CD4-positive, alpha-beta T cell (primary cell): ENCODE measurements at places on chromosomes 1 and 21. TPM values are rescaled to one million over a fixed set of nuclear protein-coding genes. Genes with fewer than 3 reads are reported as not detected.
A peak's percentile ranks its signal among the peaks of the same experiment; 100 is the strongest.

Gene PALMD
- not detected for total RNA-seq

- H3K36me3 ChIP-seq = peaks cover 39% of the 10 kb centered on the region
- peak; percentile 86 for DNase-seq
- H3K27ac ChIP-seq = peak overlapping the region; percentile 33
- H3K27me3 ChIP-seq = no peaks in the 10 kb centered on the region
Observed at GRCh38 chr1:40404670-40405462, 31.3 kb downstream of the SMAP2 start.

Gene SPRR3
- not detected for total RNA-seq

DNA sequence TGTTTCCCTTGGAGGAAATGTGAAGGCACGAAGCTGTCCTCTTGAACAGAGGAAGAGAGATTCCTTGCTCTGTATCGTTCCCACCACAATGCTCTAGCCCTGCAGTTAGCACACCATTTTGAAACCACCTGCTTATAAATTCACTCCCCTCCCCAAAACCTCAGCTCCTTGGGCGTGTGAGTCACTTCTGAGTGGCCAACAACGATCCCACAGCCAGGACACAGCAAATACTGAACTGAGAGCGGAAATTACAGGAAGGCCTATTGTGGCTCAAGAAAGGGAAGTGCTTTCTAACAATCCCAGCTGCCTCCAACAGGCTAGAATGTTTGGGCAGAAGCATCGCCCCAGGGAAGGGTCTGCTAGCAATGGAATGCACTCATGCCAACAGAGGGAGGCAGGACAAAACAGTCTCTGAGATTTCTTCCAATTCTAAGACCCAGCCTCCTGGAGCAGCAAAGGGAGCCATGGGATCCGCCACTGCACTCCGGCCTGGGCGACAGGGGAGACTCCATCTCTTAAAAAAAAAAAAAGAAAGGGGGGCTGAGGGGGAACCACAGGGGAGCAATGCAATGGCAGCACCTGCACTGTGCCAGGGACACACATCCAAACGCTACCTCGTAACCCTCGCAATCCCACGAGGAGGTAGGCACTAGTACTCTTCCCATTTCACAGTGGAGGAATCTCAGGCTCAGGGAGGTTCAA, 1.9 kb downstream of the TMEM53 start:
- no peak overlapping the region for H3K27ac ChIP-seq
- DNase-seq = no peak
- no peak overlapping the region for H3K4me3 ChIP-seq
- H3K4me1 ChIP-seq = peaks cover 31% of the 10 kb centered on the region
- H3K36me3 ChIP-seq = no peaks in the 10 kb centered on the region

DNA sequence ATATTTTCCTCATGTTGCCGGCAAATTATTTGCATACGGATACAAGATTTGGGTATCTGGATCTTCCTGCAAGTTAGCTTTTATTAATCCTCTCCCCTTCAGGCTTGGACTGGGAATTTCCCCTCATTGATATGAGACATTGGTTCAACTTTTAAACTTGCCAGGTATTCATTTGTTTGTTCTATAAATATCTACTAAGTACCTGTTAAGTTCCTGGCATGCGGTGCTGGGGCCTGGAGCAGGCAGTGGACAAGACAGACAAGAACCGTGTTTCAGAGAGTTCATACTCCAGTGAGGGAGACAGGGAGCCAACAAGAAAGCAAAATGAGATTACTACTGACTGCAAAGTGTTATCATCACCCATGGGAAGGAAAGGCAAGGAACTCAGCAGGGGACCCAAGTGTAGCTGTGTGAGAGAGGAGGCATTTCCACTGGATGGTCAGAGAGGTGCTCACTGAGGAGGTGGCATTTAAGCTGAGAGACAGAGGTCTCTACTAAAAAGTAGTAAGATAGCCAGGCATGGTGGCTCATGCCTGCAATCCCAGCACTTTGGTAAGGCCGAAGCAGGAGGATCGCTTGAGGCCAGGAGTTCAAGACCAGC, 39.1 kb upstream of the FHAD1 start:
- no peak overlapping the region for H3K4me3 ChIP-seq
- no peaks in the 10 kb centered on the region for H3K36me3 ChIP-seq
- no peaks in the 10 kb centered on the region for H3K4me1 ChIP-seq

DNA sequence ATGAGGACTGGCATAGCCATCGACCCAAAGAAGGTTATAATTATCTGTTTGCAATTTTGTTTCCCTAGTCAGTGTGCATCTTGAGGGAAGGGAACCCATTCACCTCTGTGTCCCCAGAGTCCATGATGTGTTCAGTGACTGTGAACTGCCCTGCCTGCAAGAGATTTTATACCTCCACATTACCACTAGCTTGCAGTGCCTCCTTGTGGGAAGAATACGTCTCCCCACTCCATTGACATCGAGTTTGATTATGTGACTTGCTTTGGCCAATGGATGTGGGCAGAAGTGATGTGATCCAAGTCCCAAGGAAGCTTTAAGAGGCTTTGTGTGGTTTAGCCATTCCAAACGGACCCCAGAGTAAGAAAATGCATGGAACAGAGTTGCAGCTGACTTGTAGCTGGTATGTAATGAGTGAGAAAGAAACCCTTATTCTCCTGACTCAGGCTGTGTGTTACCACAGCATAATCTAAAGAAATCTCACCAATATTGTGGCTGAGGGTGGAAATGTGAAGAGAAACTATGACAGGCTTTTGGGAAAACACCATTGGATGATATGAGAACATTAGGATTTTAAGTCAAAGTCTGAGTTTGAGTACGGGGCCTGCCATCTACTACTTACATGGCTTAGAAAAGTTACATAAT, 47.8 kb upstream of the NRDC start:
- H3K4me3 ChIP-seq = no peak overlapping the region
- H3K4me1 ChIP-seq = no peaks in the 10 kb centered on the region
- peaks cover 8% of the 10 kb centered on the region for H3K27me3 ChIP-seq
- DNase-seq = no peak

GRCh38 chr1:43653893-43654292, 3.9 kb downstream of the KDM4A start:
- no peak for DNase-seq
- H3K4me1 ChIP-seq = peaks cover 30% of the 10 kb centered on the region
- no peak overlapping the region for H3K27ac ChIP-seq
- peaks cover 53% of the 10 kb centered on the region for H3K36me3 ChIP-seq
- H3K4me3 ChIP-seq = no peak overlapping the region
- H3K27me3 ChIP-seq = no peaks in the 10 kb centered on the region

Gene TAS1R1
- total RNA-seq = not detected

Gene CDC7
- total RNA-seq = 4.2 TPM

Gene NTMT2
- not detected for total RNA-seq

DNA sequence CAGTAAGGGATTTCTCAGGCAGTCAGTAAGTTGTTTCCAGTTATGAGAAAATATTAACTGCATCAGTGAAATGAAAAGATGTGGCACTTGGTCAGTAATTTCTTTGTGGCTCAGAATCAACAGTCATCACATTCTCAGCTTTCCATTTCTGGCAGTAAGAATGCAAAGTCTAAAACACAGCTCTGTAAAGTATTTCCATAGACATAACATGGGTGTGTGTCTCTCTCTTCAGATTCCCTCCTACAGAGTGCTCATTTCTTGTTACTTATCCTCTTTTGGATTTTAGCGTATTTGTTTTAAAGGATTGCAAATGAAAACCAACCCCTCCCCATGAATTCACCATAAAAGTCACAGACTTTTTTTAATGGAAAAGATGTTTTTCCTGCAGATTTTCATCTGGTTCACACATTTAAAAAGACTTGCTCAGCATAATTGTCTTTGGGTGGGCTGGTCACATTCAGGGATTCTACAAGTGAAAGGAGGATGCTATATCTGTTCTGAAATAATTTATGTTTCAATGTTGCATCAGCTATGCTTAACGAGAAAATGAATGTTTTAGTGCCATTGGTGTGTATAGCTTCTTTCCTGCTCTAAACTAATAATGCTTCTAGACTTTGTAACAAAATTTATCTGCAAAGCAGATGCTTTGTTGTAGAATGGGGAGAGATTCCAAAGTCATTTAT, 34.6 kb upstream of the CD55 start:
- H3K27me3 ChIP-seq = no peaks in the 10 kb centered on the region
- H3K4me1 ChIP-seq = peaks cover 11% of the 10 kb centered on the region
- no peak for DNase-seq
- H3K4me3 ChIP-seq = no peak overlapping the region
- H3K27ac ChIP-seq = no peak overlapping the region

GRCh38 chr1:200442023-200442422, 32.2 kb upstream of the ZNF281 start:
- DNase-seq = no peak

Gene FAM167B
- 0.38 TPM for total RNA-seq

Gene KIAA1614
- 0.14 TPM for total RNA-seq

GRCh38 chr1:97691325-97691724, 229.5 kb downstream of the DPYD start:
- H3K36me3 ChIP-seq = peaks cover 18% of the 10 kb centered on the region
- H3K4me3 ChIP-seq = no peak overlapping the region
- no peaks in the 10 kb centered on the region for H3K27me3 ChIP-seq
- no peak for DNase-seq
- H3K4me1 ChIP-seq = no peaks in the 10 kb centered on the region

Gene DIO1
- not detected for total RNA-seq

GRCh38 chr1:108551137-108551862, 8.6 kb upstream of the EEIG2 start:
- H3K36me3 ChIP-seq = no peaks in the 10 kb centered on the region
- H3K27ac ChIP-seq = no peak overlapping the region
- no peak for DNase-seq
- no peak overlapping the region for H3K4me3 ChIP-seq

GRCh38 chr1:54580856-54581550, 33.0 kb downstream of the ACOT11 start:
- H3K27ac ChIP-seq = no peak overlapping the region
- H3K36me3 ChIP-seq = no peaks in the 10 kb centered on the region
- H3K27me3 ChIP-seq = no peaks in the 10 kb centered on the region
- no peaks in the 10 kb centered on the region for H3K4me1 ChIP-seq
- DNase-seq = no peak

- H3K36me3 ChIP-seq = no peaks in the 10 kb centered on the region
- no peak overlapping the region for H3K27ac ChIP-seq
- no peaks in the 10 kb centered on the region for H3K4me1 ChIP-seq
- no peaks in the 10 kb centered on the region for H3K27me3 ChIP-seq
Observed at GRCh38 chr1:208456487-208456886, 212.3 kb upstream of the PLXNA2 start.

DNA sequence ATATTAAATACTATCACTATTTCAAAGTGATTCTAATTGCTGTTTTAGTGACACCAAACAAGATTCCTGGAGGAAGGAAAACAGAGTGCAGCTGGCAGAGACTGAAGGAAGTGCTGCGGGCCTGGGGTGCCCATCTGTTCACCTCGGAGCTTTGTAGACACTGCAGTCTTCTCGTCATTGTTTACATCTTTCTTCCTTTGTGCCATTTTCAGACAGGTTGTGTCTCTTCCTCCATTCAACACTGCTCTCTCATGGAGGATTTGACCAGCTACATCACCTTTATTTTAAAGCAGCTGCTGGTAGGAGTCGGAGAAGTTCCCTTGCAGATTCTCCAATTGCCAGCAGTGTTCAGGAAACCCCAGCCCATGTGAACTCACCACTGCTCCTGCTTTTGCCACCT, 37.3 kb downstream of the ABCA4 start:
- no peaks in the 10 kb centered on the region for H3K27me3 ChIP-seq
- no peaks in the 10 kb centered on the region for H3K36me3 ChIP-seq
- no peak for DNase-seq
- no peak overlapping the region for H3K4me3 ChIP-seq
- H3K27ac ChIP-seq = no peak overlapping the region

DNA sequence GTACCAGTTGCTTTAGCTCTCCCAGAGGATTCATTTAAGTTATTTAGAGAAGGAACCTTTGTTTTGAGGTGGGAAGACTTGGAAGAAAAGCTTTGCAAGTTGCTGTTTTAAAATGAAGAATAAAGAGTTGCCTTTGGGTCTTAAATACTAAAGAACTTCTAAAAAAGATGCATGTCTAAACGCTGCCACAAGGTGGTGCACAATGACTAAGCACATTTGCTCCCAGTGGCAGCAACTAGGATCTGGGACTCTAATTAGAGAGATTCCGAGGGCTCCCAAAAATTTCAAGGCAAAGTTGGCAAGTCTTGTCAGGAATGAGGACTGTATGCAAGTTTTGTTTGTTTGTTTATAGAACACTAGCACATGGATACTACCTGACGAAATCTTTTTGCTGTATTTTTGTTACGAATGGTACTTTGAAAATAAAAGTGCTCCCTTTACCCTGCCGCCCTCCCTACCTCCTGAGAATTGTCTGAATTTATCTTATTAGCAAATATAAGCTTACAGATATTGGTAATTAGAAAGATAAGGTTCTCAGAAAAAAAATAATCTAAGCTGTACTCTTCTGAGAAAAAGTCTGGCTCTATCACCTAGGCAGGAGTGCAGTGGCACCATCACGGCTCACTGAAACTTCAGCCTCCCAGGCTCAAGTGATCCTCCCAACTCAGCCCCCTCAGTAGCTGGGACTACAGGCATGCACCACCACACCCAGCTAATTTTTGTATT, 121.8 kb downstream of the HFM1 start:
- DNase-seq = peak; percentile 22
- no peak overlapping the region for H3K4me3 ChIP-seq
- H3K4me1 ChIP-seq = no peaks in the 10 kb centered on the region
- no peak overlapping the region for H3K27ac ChIP-seq
- H3K36me3 ChIP-seq = no peaks in the 10 kb centered on the region
- no peaks in the 10 kb centered on the region for H3K27me3 ChIP-seq

- DNase-seq = no peak
- peaks cover 5% of the 10 kb centered on the region for H3K4me1 ChIP-seq
- no peaks in the 10 kb centered on the region for H3K36me3 ChIP-seq
- H3K27me3 ChIP-seq = no peaks in the 10 kb centered on the region
Observed at GRCh38 chr1:173152598-173152997, 54.5 kb downstream of the TNFSF4 start.

DNA sequence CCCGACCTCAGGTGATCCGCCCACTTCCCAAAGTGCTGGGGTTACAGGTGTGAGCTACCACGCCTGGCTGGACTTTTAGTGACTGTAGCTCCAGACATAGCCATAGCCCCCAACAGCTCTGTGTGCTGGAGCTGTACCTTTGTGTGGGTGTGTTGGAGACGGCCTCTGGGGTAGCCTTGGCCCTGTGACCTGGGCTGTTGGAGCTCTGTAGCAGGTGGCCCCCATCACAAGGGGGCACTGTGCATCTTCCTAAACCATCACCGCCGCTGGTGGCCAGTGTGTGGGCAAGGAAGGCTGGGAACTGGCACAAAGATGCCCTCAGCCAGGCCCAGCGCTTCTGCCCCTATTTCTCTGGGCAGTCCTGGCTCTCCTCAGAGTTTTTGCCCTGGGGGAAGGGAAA, 38.4 kb upstream of the FOXO6 start:
- H3K4me3 ChIP-seq = no peak overlapping the region
- no peaks in the 10 kb centered on the region for H3K36me3 ChIP-seq
- H3K4me1 ChIP-seq = no peaks in the 10 kb centered on the region
- no peak overlapping the region for H3K27ac ChIP-seq

DNA sequence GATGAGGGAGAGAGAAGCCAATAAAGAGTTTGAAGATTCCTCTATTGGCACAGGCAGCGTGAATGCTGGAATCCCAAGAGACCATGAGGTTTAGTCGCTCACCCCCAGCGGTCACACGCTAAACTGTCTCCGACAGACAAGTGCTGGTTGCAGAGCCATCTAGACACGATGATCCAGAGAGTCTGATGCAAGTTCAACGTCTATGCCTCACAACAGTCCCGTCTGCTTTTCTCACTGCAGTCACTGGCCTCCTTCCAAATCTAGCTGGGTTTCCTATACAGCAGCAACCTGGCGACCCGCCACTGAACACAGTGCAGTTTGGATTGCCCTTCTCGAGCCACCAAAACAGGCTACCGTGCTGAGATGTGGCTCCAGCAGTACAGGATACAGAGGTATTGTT, 98.6 kb upstream of the KRTAP19-8 start:
- H3K27me3 ChIP-seq = no peaks in the 10 kb centered on the region
- peaks cover 51% of the 10 kb centered on the region for H3K36me3 ChIP-seq
- peaks cover 32% of the 10 kb centered on the region for H3K4me1 ChIP-seq
- DNase-seq = no peak
- no peak overlapping the region for H3K27ac ChIP-seq

Gene RORC
- 3.7 TPM for total RNA-seq
